Activated CD4-positive, alpha-beta T cell treated with anti-CD3 and anti-CD28 coated beads for 4 hours (primary cell): ENCODE measurements at places on chromosomes 11 and 22.

DNA sequence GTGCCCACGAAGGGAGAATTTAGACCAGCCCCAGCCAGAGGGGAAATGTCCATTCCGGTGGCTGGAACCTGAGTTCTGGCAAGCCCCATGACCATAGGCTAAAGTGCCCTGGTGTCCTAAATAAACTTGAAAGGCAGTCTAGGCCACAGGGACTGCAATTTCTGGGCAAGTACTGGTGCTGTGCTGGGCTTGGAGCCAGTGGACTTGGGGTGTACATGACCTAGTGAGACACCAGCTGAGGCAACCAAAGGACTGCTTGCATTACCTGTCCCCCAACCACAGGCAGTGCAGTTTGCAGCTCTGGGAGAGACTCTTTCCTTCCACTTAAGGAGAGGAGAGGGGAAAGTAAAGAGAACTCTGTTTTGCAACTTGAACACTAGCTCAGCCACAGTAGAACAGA lies 23.7 kb downstream of the RRP8 start:
- DNase-seq = no peak

GRCh38 chr11:11871991-11872401 lies 30.2 kb downstream of the USP47 start:
- DNase-seq = no peak

DNA sequence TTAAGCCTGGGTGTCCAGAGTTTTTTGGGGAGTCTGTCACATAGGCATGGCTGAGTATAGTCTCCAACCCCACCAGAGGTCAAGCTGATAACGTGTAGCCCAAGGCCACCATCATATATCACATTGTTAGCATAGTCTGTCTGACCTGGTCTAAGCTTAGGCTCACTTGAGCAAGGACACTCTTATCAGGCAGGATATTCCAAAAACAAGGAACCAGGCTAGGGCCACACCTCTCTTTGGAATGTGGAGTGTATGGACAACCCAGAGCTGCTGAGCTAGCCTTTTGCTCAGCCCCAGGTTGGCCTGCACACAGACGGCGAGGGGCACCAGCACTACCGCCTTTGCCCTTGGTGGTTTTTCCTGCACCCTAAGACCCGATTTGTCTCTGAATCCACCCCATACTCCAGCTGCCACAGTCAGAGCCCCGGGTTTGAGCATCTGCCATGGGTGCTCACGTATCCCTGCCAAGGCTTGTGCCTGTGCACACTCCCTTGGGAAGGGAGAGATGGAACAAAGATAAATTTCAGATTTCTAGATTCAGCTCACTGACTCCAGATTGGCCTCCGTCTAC lies 7.2 kb downstream of the SNAP29 start:
- DNase-seq = no peak

DNA sequence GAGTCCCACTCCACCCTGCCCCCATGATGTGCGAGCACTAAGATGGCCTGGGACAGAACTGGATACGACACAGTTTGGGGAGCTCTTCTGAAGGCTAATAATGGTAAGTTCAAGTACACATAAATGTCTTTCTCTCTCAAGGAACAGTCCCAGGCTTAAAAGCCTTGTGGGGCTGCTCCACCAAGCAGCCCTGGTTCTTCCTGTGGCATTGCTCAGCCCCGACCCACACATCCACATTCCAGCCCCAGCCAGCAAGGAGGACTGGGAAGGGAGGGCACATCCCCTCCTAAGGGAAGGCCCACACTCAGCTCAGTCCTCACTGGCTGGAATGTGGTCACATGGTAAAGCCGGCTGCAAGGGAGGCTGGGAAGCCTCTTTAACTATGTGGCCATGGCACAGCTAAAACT lies 13.3 kb upstream of the MB start:
- no peak for DNase-seq

DNA sequence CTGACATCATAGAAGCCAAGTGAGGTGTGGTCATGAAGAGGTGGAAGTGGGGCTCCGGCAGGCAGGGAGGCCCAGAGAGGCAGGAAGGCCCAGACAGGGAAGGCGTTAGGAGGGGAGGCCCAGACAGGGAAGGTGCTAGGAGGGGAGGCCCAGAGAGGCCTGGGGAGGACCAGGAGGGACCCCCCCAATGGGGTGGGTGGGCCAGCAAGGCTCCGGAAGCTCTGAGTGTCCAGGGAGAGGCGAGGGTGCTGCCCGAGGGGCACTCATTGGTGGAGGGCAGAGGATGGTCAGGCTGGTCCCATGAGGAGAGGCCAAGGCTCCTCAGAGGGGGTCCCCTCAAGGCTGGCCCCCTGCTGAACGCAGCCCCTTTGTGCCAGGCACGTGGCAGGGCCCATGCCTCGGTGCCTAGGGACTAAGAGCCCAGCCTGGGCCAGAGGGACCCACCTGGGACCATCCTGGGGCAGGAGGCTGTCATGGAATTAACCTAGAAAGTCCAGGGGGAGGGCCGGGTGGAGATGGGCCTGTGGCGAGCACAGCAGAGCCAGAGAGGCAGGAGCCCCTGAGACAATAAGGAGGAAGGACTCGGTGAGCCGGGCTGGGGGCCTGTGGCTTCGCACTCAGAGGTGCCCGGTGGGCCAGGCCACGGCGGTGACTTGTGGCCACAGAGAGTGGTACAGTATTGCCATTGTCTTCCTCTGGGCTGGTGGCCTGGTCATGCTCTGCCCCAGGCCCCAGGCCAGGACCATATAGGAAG lies 12.2 kb downstream of the PHLDA2 start:
- DNase-seq = no peak

DNA sequence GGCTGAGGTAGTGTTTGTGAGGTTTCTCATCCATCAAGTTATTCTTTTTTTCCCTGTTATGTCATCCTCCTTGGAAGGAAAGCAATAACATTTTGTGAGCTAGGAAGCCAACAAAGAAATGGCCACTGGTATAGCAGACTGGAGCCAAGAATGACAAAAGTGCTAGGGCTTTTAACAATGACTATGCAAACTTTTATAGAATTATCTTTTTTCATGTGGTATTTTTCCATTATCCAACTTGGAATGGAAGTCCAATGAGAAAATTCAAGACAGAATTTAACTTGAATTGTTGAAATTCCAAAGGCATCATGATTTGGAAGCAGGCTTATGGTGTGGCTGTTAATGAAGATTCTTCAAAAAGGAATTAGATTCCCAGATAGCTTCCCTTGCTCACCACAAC lies 216.4 kb upstream of the PDGFD start:
- no peak for DNase-seq

GRCh38 chr22:26619510-26619909 lies 1.7 kb upstream of the CRYBB1 start:
- DNase-seq = no peak

- DNase-seq = no peak
Measured at GRCh38 chr11:44469412-44469811, 96.1 kb upstream of the CD82 start.

DNA sequence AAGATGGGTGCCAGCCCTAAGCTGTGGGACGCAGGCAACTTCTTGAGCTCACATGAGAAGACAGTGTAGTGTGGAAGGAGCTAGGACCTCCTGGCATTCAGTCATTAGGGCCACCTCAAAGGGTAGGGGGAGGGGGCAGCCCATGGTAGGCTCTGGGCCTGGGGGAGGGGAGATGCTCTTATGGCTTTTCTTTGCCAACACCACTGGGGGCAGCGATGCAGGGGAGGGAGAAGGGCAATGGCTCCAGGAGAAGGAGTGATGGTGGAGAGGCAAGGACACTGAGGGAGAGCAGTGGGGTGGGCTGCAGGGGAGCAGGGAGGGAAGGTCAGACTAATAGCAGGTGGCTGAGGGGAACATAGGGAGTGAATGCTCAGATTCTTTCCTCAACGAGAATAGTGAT lies 63.3 kb upstream of the SUSD2 start:
- no peak for DNase-seq

DNA sequence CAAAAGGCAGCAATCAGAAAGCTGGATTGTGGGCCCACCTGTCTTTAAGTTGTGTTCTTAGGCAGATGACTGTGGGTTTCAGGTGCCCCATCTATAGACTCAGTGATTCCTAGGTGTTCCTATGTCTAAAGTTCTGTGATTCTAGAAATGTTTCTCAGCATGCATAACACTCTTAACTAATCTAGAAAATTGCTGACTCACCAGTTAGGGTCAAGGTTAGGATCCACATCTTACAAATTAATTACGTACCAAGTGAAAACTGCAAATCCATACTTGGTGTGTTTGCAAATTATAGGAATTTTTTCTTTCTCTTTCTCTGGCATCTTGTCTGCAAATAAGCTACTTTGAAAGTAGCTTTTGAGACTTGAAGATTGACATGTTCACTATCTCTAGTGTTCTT lies 7.7 kb downstream of the CECR2 start:
- DNase-seq = no peak

DNA sequence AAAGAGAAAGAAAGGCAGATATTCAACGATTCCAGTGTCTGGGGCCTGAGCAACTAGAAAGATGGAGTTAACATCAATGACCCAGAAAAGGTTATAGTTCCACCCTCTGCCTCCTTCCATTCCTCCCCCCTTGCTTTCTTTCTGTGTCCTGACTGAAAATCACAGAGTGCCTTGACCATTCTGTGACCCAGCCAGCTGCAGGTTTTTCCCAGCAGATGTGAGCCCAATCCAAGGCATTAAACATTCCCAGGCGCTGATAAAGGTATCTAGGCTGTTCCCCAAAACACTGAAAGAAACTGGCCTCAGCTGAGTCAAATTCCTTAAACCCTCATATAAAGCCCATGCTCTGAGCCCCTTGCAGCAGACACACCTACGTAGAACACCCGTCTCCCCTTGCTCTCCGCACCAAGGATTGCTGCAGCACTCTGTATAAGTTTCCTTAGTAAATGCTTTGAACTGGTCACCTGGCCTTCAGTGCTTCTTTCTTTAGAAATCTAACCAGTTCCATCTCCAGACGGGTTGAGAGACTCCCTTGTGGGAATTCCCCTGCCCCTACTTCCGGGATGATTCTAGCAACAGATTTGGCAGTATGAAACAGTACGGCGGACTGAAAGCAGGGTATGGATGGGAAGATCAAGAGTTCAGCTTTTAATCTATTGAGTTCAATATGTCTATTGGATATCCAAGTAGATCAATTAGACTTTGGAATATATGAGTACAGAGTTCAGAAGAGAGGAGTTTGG lies 48.8 kb upstream of the ZC3H12C start:
- DNase-seq = no peak
